ENCODE measurements at places on chromosomes 7 and 10. TPM values are rescaled to one million over a fixed set of nuclear protein-coding genes. Genes with fewer than 3 reads are reported as not detected.

The DGKI gene
- total RNA-seq: 7.9 TPM

The SLC13A1 gene
- total RNA-seq: not detected

The ASB13 gene
- total RNA-seq: 10.3 TPM

The SLC16A12 gene
- 0.16 TPM for total RNA-seq

The TMEM139 gene
- 0.29 TPM for total RNA-seq

The ASAH2 gene
- 0.99 TPM for total RNA-seq

The PDE6C gene
- not detected for total RNA-seq

The PDK4 gene
- 1.4 TPM for total RNA-seq

The BLOC1S2 gene
- 70.5 TPM for total RNA-seq

The NKX2-3 gene
- not detected for total RNA-seq

The AKR1C3 gene
- total RNA-seq: 65.8 TPM

The WNT8B gene
- not detected for total RNA-seq

The ZNF25 gene
- 14.9 TPM for total RNA-seq

The TFEC gene
- not detected for total RNA-seq

- no peak for DNase-seq
Observed at GRCh38 chr7:98870807-98871491, 1.1 kb upstream of the TMEM130 start.

DNA sequence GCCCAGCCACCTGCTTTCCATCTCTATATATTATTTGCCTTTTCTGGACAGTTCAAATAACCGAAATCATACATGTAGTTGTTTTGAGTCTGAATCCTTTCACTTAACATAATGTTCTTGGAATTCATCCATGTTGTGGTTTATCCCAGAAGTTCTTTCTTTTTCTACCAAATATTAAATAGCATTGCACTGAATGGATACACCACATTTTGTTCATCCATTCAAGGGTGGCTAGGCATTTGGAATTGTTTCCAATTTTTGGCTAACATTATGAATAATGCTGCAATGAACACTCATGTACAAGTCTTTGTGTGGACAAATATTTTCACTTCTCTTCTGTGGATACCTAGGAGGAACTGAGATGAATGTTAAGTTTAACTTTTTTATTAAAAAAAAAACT lies 18.0 kb downstream of the DNAJC1 start:
- peak; percentile 12 for DNase-seq

DNA sequence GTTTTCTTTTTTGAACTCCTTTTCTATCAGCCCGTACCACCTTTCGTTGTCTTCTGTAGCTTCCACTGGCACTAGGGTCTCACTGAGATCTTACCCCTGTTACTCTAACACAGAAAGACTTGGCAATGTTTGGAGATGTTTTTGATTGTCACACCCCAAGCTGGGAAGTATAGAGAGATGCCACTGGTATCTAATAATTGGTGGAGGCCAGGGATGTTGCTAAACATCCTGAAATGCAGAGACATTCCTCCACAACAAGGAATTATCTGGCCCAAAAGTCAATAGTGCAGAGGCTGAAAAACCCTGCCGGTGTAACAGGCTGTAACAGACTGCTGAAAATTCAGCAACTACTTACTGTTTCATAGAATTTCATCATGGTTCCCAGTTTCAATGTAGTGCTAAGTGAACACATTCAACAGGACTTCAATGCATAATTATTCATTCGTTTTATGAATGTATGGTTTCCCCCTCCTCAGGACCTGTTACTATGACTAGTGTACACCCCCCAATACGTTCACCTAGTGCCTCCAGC lies 115.9 kb downstream of the TRIM24 start:
- DNase-seq: no peak

GRCh38 chr10:71033396-71033980 lies 145.1 kb upstream of the PCBD1 start:
- no peak for DNase-seq

GRCh38 chr7:7764520-7765396 lies 46.4 kb upstream of the RPA3 start:
- DNase-seq: no peak

- no peak for DNase-seq
Observed at GRCh38 chr7:128985660-128986059, 47.9 kb downstream of the IRF5 start.

DNA sequence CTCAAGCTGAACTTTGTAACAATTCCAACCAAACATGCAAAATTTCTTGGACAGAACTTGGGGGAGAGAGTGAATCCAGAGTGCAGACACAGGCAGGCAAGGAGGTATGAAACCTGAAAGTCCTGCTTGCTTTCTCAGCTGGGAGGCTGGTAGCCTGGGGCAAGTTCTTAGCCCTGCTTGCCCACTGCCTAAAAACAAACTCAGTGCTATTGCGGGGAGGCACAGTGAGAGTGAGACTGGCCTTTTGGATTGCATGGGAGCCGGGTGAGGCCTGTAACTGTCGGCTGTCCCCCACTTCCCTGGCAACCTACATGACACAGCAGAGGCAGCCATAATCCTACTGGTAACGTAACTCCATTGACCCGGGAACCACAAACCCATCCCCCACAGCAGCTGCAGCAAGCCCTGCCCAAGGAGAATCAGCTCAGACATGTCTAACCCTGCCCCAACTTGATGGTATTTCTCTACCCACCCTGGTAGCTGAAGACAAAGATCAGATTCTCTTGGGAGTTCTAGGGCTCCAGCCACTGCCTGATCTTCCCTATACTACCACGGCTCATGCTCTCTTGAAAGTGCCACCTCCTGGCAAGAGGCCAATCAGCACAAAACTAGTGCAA lies 663.6 kb downstream of the GRM8 start:
- DNase-seq: peak; percentile 83

DNA sequence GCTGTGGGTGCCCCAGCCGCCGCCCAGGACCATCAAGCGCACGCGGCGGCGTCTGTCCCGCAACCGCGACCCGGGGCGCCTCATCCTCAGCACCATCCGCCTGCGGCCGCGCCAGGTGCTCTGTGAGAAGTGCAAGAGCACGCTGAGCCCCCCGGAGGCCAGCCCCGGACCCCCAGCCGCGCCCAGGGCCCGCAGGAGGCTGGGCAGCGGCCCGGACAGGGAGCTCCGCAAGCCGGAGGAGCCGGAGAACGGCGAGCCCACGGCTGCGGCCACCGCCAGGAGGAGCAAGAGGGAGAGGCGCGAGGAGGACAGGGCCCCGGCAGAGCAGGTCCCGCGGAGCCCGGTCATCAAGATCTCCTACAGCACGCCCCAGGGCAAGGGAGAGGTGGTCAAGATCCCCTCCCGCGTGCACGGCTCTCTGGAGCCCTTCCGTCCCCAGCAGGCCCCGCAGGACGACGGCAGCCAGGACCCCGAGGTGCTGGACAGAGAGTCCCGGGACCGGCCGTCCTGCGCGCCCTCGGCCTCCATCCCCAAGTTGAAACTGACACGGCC lies 8.0 kb downstream of the PWWP2B start:
- no peak for DNase-seq

- no peak for DNase-seq
Observed at GRCh38 chr10:104317726-104318299, 20.5 kb downstream of the ITPRIP start.

DNA sequence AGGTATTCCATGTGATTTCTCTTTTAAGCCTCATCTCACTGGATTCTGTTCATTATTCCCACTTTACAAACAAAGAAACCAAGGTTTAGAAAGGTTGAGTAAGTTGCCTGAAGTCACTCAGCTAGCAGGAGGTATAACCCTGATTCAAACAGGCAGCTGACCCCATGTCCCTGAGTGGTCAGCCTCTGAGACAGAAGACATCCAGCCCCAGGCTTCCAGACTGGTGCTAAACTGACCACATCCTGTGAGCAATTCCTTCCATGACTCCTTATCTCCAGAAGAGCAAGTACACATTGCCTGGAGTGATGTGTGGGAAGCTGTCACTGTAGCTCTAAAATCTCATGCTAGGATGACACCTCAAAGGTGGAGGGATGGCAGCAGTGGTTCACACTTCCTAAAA lies 3.7 kb downstream of the PLPP4 start:
- DNase-seq: peak; percentile 40

DNA sequence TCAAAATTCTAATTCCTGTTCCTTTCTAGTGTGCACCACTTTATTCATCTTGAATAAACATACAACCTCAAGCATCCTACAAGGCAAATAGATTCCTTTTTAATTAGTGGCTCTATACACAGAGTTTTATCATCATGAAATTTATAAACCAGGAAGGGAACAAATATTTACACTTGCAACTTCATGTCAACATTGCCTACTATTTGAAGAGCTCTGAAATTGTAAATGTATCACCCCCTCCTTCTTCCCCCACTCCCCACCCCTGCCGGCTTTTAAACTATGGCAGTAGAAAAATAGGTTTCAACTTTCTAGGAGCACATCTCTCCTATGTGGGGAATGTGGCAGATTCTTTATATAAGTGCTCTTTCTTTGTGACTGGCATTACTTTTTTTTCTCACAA lies 49.6 kb downstream of the KAT6B start:
- DNase-seq: no peak

- peak; percentile 46 for DNase-seq
Observed at GRCh38 chr7:40310258-40310657, 175.5 kb downstream of the SUGCT start.

GRCh38 chr7:90816511-90817142 lies 220.5 kb downstream of the CDK14 start:
- DNase-seq: peak; percentile 93

DNA sequence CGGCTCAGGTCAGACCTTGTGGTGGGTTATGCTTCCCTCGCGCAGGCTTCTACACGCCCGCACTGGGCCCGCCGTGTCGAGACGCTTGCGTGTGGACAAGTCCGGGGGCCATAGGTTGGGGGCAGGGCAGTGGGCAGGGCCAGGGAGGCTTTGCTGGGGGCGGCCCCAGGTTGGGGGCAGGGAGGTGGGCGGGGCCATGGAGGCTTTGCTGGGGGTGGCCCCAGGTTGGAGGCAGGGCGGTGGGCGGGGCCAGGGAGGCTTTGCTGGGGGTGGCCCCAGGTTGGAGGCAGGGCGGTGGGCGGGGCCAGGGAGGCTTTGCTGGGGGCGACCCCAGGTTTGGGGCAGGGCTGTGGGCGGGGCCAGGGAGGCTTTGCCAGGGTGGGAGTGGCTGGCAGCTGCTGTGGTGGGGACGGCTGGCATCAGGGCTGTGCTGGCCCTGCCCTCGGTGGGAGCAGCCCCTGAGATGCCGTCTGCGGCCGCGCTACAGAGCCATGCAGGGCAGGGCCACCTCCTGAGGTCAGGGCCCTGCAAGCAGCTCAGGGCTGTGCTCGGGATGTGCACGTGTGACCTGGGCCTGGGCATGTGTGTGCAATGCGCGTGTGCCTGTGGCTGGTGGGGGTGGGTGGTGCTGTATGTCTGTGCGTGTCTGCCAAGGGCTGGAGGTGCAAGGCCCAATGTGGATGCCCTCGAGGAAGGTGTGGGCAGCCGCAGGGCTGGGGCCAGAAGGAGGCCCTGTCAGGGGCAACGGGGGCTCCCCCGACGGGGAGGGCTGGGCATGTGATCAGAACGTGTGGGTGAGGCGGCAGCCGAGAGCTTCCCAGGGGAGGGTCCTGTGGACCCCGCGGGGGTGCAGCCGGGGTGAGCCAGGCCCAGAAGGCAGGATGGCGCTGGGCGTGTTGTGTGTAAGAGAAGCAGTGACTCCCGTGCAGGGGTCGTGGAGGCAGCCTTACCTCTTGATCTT lies 72.5 kb upstream of the NKX6-2 start:
- DNase-seq: no peak

- no peak for DNase-seq
Observed at GRCh38 chr7:106599343-106599698, 61.6 kb downstream of the CCDC71L start.

- no peak for DNase-seq
Observed at GRCh38 chr7:114218283-114218682, 196.3 kb upstream of the FOXP2 start.
